ENCODE measurements at places on chromosomes 11 and 22.

- H3K4me3 ChIP-seq, result no peak overlapping the region
- H3K36me3 ChIP-seq, result no peaks in the 10 kb centered on the region
- H3K4me1 ChIP-seq, result peaks cover 3% of the 10 kb centered on the region
- DNase-seq, result peak; percentile 60
- peaks cover 42% of the 10 kb centered on the region for H3K27me3 ChIP-seq
Measured at GRCh38 chr11:126561327-126561893, 205.9 kb downstream of the ST3GAL4 start.

- no peaks in the 10 kb centered on the region for H3K36me3 ChIP-seq
- H3K27ac ChIP-seq, result no peak overlapping the region
- no peaks in the 10 kb centered on the region for H3K27me3 ChIP-seq
- H3K4me3 ChIP-seq, result no peak overlapping the region
Measured at GRCh38 chr11:74672956-74673692, 58.1 kb downstream of the CHRDL2 start.

GRCh38 chr11:50174189-50174588, 141.5 kb downstream of the OR4C45 start:
- H3K4me3 ChIP-seq, result no peak overlapping the region
- H3K27me3 ChIP-seq, result no peaks in the 10 kb centered on the region
- DNase-seq, result no peak
- no peaks in the 10 kb centered on the region for H3K4me1 ChIP-seq

GRCh38 chr11:123413636-123414035, 16.4 kb upstream of the GRAMD1B start:
- H3K4me1 ChIP-seq, result peaks cover 18% of the 10 kb centered on the region
- no peak for DNase-seq
- peaks cover 9% of the 10 kb centered on the region for H3K27me3 ChIP-seq
- no peaks in the 10 kb centered on the region for H3K36me3 ChIP-seq
- no peak overlapping the region for H3K4me3 ChIP-seq

DNA sequence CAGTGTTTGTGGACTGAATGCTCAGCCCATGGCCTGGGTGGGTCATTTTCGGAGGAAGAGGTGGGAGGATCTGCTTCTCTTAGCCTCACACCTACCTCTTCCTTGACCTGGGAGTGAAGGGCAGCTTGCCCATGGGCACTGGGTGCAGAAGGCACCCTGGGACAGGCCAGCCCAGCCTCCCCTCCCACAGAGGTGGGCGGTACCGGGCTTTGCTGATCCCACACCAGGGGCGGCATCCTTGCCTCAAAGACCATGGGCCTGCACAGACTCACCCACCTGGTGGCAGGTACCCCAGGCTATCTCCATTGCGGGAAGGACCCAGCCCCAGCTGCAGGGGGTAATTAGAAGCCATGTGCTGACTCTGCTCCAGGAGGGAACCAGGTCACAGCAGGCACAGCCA, 1.5 kb upstream of the PNPLA5 start:
- H3K4me1 ChIP-seq, result peaks cover 1% of the 10 kb centered on the region
- H3K27me3 ChIP-seq, result peaks cover 56% of the 10 kb centered on the region
- no peak overlapping the region for H3K4me3 ChIP-seq
- no peaks in the 10 kb centered on the region for H3K36me3 ChIP-seq

GRCh38 chr22:26553056-26553752, 36.7 kb downstream of the TPST2 start:
- no peaks in the 10 kb centered on the region for H3K36me3 ChIP-seq
- H3K4me1 ChIP-seq, result peaks cover under 1% of the 10 kb centered on the region
- no peak overlapping the region for H3K4me3 ChIP-seq
- peak overlapping the region; percentile 67 for H3K27ac ChIP-seq
- H3K27me3 ChIP-seq, result no peaks in the 10 kb centered on the region

- H3K36me3 ChIP-seq, result peaks cover 13% of the 10 kb centered on the region
- H3K27ac ChIP-seq, result peak overlapping the region; percentile 87
- H3K4me1 ChIP-seq, result peaks cover 47% of the 10 kb centered on the region
- no peak overlapping the region for H3K4me3 ChIP-seq
Measured at GRCh38 chr11:111633248-111633647, 31.0 kb downstream of the SIK2 start.

DNA sequence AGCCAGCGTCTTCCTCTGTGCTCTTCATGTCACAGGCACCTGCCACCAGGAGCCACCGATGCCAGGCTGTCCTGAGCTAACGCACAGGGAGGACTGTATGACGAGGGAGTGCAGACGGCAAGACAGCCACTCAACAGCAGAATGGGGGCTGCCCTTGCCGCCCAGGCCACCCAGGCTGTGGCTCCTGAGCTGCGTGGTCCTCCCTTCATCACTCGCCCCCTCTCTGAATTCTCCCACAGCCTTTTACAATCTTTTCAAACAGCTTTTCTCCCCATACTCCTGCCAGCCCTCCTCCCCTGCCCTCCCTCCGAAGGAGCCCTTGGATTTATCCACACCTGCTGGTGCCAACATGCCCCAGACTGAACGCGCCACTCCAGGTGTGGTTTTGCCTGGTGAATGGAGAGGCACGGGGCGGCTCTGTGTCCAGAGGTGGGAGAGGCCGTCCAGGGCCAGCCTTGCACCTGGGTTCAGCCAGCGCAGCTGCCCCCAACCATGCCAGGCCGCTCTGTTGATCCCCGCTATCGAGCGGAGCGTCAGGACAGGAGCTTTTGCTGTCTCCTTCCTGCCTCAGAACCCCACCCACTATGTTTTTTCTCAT, 22.0 kb downstream of the OVOL1 start:
- H3K27ac ChIP-seq, result no peak overlapping the region
- DNase-seq, result no peak
- H3K36me3 ChIP-seq, result peaks cover 2% of the 10 kb centered on the region
- peaks cover 2% of the 10 kb centered on the region for H3K4me1 ChIP-seq
- no peak overlapping the region for H3K4me3 ChIP-seq

DNA sequence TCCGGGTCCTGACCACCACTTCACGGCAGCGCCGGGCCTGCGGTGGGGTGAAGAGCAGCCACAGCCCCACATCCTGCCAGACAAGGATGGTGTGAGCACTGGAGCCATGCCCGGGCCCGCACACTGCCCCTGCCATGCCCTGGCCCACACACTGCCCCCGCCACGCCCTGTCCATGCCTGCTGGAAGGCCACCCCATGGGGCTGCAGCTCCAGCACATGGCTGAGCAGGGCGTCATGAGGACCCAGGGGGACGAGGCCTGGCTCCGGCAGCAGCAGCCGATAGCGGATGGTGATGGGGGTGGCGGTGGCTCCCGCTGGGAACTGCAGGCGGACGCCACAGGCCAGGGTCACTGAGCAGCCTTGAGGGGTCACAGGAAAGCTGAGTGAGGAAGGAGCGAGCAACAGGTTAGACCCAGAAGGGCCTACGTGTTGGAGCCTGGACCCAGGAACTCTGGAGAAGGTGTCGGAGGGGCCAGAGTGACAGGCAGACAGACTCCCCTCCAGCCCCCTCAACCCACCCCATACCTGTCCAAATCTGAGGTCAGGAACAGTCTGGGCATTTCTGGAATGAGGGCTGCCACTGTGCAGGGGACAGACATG, 2.9 kb downstream of the PIDD1 start:
- H3K27ac ChIP-seq, result no peak overlapping the region
- no peak overlapping the region for H3K4me3 ChIP-seq
- no peak for DNase-seq
- peaks cover under 1% of the 10 kb centered on the region for H3K4me1 ChIP-seq
- no peaks in the 10 kb centered on the region for H3K27me3 ChIP-seq

GRCh38 chr11:35671396-35672127, 9.0 kb downstream of the TRIM44 start:
- H3K27me3 ChIP-seq, result no peaks in the 10 kb centered on the region
- peaks cover 12% of the 10 kb centered on the region for H3K36me3 ChIP-seq
- no peak overlapping the region for H3K27ac ChIP-seq
- peaks cover 8% of the 10 kb centered on the region for H3K4me1 ChIP-seq
- H3K4me3 ChIP-seq, result no peak overlapping the region
- no peak for DNase-seq

GRCh38 chr11:57903441-57904123, 120.1 kb upstream of the OR9Q1 start:
- no peaks in the 10 kb centered on the region for H3K27me3 ChIP-seq
- peaks cover 5% of the 10 kb centered on the region for H3K4me1 ChIP-seq
- DNase-seq, result no peak
- H3K36me3 ChIP-seq, result no peaks in the 10 kb centered on the region
- H3K27ac ChIP-seq, result no peak overlapping the region

- H3K4me3 ChIP-seq, result peak overlapping the region; percentile 8
- peaks cover 2% of the 10 kb centered on the region for H3K36me3 ChIP-seq
- peaks cover 50% of the 10 kb centered on the region for H3K4me1 ChIP-seq
- no peaks in the 10 kb centered on the region for H3K27me3 ChIP-seq
- DNase-seq, result no peak
Measured at GRCh38 chr11:1674173-1675131, 22.5 kb upstream of the KRTAP5-6 start.

- H3K4me1 ChIP-seq, result peaks cover 3% of the 10 kb centered on the region
- no peak overlapping the region for H3K4me3 ChIP-seq
- no peak overlapping the region for H3K27ac ChIP-seq
- H3K27me3 ChIP-seq, result peaks cover 3% of the 10 kb centered on the region
- DNase-seq, result no peak
Measured at GRCh38 chr11:36132940-36133339, 156.3 kb downstream of the COMMD9 start.

- no peak overlapping the region for H3K27ac ChIP-seq
- DNase-seq, result no peak
- H3K4me1 ChIP-seq, result peaks cover 5% of the 10 kb centered on the region
- H3K4me3 ChIP-seq, result no peak overlapping the region
- no peaks in the 10 kb centered on the region for H3K36me3 ChIP-seq
Measured at GRCh38 chr11:18802381-18803257, 11.0 kb upstream of the PTPN5 start.

GRCh38 chr11:34614344-34615104, 6.4 kb upstream of the EHF start:
- peaks cover 31% of the 10 kb centered on the region for H3K4me1 ChIP-seq
- H3K36me3 ChIP-seq, result no peaks in the 10 kb centered on the region
- no peak overlapping the region for H3K27ac ChIP-seq
- DNase-seq, result no peak
- H3K27me3 ChIP-seq, result no peaks in the 10 kb centered on the region

DNA sequence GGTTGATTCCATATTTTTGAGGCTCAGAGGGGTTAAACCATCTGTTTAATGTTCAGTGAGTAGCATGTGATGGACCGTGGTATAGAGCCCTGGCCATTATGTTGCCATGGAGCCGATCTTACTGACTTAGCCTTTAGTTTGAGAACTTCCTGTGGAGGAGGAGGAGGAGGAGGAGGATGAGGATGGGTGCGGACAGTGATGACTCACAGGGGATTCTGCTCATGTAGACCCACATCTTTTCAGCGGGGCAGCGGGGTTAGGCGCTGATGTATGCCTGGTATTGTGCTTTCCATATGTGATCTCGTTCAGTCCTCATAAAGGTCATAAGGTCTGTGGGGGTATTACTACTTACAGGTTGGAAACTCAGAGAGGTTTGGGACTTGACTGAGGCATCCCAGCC, 13.9 kb downstream of the STX3 start:
- H3K27me3 ChIP-seq, result no peaks in the 10 kb centered on the region
- no peak for DNase-seq
- H3K4me3 ChIP-seq, result no peak overlapping the region
- H3K36me3 ChIP-seq, result peaks cover 6% of the 10 kb centered on the region
- peaks cover 42% of the 10 kb centered on the region for H3K4me1 ChIP-seq
